Prostate gland (tissue), 2 donors: ENCODE measurements at places on chromosomes 2 and 18.

DNA sequence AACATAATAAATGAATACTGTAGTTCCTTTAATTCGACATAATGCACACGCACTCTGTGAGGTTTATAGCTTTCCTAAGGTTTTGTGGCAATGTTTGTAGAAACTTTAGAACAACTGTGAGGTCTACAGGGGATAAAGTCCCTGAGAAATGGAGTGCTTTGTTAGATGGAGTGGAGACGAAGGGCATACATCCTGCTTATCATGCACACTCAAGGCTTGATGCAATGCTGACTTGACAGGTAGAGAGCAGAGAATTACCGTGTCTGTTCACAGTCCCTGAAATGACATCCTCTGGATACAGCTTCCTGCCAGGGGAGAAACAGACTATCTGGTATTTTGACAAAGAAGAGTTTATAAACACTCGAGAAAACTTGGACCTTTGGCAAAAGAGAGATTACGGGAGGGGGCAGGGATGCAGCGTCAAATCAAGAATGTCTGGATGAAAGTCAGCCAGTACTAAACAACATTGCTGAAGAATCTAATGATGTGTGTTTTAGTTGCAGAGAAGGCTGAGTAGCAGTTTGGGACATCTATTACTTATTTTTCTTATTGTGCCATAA is 766.9 kb upstream of the ZEB2 start:
- no peak for DNase-seq

- DNase-seq, result no peak
These were observed 28.4 kb downstream of the E2F6 start for GRCh38 chr2:11437602-11438001.

DNA sequence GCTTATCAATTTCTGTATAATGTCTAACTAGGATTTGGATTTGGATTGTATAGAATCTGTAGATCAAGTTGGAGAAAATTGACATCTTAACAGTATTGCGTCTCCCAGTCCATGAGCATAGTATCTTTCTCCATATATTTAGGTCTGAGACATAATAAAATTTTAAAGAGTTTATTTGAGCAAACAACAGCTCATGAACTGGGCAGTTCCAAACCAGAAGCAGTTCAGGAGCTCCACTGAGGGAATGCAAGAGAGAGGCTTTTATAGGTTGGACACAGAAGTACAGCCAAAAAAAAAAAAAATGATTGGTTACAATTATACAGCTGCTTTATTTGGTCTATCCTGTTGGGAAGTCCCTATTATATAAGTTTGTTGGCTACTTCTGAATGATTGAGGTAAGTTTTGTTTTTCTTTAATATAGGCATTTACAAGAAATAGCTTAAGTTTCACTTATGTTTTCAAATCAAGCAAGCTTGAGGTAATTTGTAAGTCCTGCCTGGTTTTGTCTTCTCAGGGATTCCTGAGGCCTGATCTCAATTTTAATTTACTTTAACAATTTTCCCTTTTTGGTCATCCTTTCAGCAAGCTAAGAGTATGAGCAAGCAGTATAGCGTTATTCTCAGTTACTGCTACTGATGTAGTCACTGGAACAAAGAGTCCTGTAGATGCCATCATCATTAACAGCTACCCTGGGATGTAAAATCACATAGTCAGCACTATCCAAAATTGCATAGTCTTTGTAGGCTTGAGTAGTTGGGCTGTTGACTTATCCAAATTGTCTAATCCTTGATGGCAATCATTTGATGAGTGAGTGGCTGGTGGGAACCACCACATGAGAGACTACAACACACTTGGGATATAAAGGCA is 27.5 kb upstream of the RUFY4 start:
- DNase-seq, result no peak

DNA sequence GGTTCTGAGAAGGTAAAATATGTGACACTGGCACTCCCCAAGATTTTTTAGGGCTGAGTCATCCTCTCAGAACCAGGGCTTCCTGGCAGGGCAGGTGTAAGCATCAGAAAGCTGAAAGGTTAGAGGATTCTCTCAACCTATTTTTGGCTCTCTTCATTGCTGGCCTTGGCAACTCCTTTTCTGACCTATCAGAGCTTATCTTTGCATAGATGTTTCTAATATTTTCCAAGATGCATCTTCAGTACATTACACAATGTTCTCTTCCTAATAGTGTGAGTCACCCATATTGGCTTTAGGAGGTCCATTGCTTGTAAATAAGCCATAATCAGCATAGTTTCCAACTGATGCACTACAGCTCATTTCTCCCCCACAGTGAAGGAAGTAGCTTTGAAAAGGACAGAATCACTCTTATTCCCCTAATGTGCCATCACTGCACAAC is 2008.4 kb upstream of the PIK3C3 start:
- peak; percentile 8 for DNase-seq

GRCh38 chr2:226782092-226782713 is 17.4 kb downstream of the IRS1 start:
- DNase-seq, result peak; percentile 49

DNA sequence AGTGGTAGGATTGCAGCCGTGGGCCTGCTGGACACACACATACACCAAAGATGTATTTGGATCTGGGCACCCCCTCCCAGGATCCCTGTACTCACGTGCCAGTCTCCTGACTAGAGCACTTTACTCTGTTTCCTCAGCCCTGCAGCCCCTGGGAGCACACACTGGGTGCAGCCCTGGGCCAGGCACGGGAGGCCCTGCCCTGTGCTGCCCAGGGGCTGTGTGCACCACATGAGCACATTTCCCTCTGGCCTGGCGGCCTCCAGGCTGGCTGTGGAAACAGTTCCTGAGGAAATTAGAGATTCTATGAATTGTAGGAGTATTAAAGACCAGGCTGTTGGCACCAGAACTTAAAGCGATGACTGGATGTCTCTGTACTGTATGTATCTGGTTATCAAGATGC is 45.4 kb downstream of the BCL2L11 start:
- no peak for DNase-seq

- DNase-seq, result no peak
These were observed 100.1 kb upstream of the ALKAL2 start for GRCh38 chr2:387980-388421.

GRCh38 chr2:226030369-226030768 is 630.9 kb downstream of the NYAP2 start:
- DNase-seq, result no peak
